ENCODE measurements at places on chromosomes 2 and 18.

DNA sequence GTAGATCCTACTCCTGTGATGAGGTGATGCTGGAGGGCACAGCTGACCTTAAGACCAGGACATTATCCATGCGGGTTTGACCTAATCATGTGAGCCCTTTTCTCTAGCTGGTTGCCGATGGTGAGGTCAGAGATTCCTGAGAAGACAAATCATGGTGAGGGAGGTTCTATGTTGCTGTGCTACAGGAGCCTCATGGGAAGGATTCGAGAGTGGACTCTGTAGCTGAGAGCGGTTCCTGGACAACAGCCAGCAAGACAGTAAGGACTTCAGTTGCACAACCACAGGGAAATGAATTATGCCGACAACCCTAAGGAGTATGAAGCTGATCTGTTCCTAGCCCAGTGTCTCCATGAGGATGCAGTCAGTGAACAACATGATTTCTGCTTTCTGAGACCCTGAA, 80.4 kb downstream of the EPB41L3 start:
- no peak for DNase-seq

DNA sequence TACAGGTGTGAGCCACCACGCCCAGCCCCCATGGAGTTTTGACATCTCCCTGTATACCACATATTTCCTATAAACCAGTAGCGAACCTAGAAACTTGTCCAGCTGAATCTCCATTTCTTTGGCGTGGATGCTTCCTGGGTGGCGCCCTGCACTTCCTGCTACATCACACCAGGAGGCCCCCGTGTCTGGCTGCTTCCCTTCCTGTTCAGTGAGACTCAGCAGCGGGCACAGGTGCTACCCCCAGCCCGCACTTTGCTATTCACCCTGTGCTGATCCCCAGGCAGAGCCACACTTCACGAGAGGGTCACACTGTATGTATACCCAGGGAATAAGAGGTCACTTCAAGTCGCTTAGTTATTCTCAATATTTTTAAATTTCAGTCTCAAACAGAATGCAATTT, 35.0 kb downstream of the CYP27C1 start:
- no peak for DNase-seq

DNA sequence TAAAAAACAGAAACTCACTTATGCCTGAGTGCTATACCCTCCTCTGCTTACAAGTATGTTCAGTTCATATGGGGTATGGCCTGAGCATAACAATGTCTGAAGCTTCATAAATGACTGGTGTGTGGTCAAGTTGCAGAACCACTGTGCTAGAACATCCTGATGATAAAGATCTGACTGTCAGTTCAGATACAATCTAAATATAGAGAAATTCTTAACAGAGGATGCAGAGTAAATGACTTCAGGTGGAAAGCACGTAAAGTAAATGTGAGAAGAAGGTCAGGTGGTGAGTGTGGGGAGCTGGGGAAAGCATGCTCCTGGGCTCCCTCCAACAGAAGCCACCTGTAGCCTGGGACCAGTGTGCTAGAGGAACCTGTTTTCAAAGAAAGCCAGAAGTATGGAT, 926.2 kb downstream of the TSN start:
- DNase-seq: no peak

- DNase-seq: peak; percentile 11
Measured at GRCh38 chr2:20617892-20618467, 32.9 kb downstream of the HS1BP3 start.

GRCh38 chr2:116696223-116696622, 1118.3 kb upstream of the DDX18 start:
- DNase-seq: no peak

GRCh38 chr2:31037058-31037457, 101.2 kb downstream of the GALNT14 start:
- DNase-seq: no peak

DNA sequence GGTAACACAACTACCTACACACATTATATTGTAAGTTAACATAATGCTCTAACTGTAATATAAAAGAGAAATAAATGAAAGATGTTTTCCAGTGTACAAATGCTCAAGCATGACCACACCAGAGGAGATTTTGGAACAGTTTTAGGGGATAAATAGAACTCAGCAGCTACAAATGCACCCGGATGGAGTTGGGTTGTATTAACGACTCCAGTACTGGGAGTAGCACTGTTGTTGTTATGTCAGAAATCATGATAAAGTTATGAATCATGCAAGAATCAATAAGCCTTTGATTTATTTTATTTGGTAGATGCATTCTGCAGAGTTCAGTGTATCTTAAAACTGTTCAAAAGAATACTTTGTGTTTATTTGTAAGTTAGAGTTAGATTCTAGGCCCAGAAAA, 126.9 kb downstream of the MAP3K20 start:
- DNase-seq: no peak

DNA sequence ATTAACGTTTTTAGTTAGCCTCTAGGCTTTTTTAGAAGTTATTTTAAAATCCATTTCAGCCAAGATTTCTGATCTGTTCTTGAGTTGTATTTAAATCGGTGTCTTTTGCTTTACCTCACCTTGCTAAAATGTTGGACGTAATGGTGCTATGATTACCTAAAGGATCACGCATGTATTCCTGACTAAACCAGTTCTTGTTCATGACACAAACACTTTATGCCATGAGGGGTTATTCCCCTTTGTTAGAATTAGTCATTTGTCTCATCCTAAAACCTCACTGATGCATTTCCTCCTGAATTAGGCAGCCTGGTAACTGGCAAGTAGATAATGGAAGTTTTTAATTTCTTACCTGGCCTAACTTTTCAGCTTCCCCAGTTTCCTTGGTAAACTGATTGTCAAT, 185.4 kb upstream of the TANK start:
- DNase-seq: no peak

DNA sequence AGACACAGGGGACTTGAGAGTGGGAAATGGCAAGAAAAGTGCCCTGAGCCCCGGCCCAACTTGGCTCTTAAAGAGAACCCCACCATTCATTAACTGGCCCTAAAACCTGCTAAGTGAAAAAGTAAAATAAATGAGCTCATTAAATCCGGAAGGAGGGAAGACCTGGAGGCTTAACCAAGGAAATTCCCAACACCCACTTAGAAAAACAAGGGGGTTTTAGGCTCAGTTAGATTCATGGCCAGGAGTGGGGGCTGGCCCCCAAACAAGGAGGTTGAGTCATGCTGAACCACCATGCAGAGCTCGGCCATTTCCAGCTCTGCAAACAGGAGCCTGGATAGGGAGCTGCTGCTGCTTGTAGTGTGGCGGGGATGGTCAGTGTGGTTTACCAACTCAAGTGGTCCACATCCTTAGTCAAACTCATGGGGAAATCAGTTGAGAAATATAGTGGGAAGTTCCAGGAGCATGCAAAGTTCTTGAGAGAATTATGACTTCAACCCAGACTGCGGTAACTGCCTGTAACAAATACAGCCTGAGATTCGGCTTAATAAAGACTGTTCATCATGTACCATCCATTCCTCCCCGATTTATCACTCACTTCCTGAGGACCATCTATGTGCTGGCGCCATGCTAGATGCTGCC, 39.7 kb upstream of the MRPL19 start:
- no peak for DNase-seq

- no peak for DNase-seq
Measured at GRCh38 chr18:75502286-75502685, 74.8 kb upstream of the SMIM21 start.

- DNase-seq: no peak
Measured at GRCh38 chr18:9066817-9067306, 35.6 kb upstream of the NDUFV2 start.

DNA sequence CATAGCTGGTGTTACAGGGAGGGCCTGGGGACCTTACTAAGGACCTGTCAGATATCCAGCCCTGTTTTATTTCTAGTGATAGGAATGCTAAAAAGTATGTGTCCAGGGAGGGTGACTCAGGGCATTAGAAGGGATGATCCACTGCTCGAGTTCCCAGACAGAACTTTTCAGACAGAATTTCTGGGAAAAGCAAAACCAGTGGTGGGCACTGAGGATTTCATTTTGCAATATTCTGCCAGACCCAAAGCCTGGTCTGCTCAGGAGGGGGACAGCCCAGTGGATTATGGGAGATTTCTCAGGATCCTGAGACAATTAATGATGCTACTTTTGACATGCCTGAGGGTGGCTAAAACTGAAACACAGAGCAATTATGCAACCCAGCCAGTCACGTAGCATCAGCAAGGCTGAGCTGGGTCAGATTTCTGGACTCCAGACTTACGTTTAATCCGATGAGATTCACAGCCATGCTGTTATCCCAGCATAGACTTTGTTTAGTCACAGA, 4.7 kb upstream of the KCNE4 start:
- DNase-seq: no peak

DNA sequence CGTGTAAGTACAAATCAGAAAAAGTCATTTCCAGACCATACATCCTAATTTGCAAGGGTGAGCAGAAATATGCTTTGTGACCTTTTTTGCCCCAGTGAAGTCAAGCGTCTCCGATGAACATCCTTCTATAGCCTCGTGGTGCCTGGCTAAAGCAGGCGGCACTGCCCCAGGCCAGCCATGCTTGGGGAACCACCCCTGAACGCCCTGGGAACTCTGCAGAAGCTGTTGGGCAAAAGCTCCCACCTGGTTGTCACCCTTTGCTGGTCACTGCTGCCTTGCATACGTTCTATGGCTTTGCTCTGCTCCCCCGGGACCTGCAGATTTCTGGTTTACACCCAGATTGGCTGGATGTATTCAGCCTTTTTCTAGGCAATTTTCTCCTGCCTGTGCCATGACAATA, 256.4 kb downstream of the SS18 start:
- DNase-seq: no peak

DNA sequence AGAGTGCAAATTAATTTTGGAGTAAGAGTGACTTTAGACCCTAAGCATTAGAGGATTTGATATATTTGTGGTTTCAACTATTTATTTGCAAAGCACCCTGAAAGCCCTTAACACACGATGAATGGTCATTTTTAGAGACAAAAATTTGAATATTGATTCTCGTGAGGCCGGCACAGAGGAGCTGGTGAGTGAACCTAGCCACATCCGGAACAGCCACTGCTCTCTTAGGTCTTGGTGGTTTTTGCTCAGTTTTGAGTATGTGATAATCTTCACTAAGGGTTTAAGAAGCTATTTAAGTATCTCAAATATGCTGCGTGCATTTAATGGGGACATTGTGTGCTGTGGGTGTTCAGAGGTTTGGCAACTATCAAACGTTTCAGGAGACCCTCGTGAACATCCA, 204.8 kb downstream of the TSN start:
- no peak for DNase-seq

DNA sequence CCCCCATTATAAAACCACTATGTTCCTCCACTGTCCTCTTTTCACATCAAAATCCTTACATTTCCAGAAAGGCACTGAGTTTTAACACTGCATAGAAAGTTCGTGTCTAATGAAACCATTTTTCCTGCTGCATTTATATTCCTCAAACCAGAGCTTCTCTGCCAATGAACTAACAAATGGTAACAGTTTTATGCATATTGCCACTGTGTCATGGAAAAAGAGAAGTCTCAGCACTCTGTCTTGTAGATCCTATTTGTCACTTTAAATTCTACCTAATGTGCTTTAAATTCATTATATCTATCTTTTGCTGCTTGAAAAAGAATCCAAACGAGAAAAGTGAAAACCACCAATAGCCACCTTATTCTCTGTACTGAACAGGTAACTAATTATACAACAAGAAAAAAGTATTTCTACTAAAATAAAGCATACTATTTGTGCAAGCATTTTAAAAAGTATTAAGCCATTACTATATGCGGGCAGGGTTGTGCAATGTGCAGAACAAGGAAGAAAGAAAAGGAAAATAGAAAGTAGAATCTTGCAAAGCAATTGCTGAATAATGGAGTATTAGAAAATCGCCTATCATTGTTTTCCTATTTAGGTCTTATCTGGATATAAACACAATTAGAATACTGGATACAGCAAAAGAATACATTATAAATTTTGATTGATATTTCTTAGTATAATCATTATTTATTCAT, 328.9 kb downstream of the ZEB2 start:
- no peak for DNase-seq

DNA sequence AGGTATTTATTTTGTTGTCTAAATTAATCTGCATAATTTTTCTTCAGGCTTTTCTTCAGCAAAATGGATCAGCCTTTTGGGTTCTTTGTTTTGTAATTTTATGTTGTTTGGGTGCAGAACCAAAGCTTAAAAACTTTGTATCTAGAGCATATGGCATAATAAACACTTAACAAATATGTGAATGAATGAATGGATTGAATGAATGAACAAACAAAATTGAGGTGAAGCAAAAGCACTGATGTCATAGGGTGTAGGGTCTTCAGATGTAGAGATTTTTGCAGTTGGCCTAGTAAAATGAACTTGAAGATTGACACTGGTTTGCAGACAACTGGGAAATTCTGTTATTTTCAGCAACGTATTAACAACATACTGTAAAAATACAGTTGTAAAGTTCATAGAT, 17.3 kb downstream of the VAPA start:
- no peak for DNase-seq

- DNase-seq: peak; percentile 48
Measured at GRCh38 chr18:57859314-57859713, 56.2 kb upstream of the ATP8B1 start.

DNA sequence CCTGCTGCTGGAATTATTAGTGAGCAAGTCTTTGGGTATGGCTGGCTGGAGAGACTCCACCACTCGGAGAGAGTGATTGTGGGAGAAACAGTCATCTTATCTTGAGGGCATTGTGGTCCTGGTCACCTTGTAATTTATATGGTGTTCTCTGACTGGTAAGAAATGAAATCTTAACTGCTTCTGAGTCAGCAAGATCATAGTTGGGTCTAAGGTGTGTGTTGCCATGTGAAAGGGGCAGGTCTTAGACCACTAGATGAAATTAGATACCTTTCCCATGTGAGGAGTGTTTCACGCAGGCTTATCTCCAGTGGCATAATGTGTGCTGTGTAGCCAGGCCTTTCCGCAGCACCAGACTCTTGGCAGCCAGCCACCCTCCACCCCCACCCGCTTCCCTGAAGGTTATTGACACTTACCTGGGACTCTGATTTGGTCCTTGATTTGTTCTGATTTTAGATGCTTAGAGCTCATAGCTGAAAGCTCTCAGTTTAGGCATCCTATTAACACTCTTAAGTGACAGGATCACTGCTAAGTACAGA, 7.7 kb downstream of the MAPRE3 start:
- no peak for DNase-seq

GRCh38 chr2:60469536-60470317, 83.7 kb downstream of the BCL11A start:
- no peak for DNase-seq

DNA sequence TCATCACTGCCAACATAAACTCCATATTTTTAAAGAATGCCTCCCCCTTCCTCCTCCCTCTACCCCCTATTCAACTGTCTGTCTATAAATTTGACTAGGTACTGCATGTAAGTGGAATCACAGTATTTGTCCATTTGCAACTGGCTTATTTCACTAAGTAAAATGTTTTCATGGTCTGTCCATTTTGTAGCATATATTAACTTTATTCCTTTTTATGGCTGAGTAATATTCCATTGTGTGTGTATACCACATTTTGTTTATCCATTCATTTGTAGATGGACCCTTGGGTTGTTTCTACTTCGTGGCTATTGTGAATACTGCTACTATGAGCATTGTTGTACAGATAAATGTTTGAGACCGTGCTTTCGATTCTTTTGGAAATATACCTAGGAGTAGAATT, 10.7 kb downstream of the SEH1L start:
- DNase-seq: no peak
